ENCODE measurements at places on chromosomes 5 and 9.

- DNase-seq: no peak
Observed at GRCh38 chr5:40165789-40166728, 513.7 kb upstream of the PTGER4 start.

DNA sequence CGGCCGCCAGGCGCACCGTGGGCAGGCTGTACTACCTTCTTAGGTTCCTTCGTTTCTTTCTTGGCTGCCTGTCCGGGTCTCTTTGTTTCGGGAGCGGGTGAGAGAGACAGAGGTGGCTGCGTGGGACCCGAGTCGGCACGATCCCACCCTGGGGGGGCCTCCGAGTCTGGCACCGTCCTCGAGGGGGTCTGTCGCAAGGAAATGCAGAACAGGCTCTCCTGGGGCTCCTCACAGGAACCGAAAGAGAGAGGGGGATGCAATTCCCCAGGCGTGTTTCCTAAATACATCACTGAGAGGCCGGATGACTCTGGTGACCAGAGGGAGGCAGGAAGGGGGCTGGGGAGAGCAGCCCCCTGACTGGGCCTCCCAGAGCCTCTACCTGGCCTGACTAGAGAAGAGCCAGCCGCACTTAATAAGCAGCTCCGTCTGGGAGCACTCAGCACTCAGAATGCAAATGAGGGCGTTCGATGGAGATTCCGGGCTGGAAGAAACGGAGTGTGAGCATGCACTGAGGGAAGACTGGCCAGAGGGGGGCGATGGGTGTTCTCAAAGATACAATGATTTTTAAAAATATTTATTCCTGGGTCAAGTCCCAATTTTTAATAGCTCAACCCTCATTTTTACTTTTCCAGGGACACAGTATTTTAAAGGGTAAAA, 11.7 kb upstream of the INPP5E start:
- DNase-seq: no peak

DNA sequence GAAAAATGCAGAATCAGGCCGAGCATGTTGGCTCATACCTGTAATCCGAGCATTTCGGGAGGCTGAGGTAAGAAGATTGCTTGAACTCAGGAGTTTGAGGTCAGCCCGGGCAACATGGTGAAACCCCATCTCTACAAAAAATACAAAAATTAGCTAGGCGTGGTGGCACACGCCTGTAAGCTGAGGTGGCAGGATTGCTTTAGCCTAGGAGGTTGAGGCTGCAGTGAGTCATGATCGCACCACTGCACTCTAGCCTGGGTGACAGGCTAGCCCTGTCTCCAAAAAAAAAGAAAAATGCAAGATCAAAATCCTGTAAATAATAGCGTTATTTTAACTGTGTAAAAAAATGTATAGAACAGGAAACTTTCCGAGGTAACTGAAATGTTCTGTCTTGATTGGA, 39.4 kb downstream of the RNF44 start:
- DNase-seq: no peak

DNA sequence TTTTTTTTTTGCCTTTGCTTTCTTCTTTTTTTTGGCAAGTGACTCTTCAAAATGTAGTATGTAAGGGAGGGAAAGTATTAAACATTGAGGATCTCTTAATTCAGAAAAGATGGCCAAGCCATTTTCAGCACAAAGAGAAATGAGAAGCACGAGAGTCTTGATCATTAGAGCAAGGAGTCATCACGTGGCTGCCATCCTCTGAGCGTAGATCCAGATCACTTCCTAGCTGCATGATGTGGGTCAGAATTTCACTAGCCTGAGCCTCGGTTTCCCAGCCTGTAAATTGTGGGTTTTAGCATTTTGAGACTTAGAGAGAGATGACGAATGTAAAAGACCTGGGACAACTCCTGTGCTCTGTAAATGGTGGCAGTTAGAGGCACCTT, 312.9 kb downstream of the ARHGEF28 start:
- no peak for DNase-seq

- peak; percentile 69 for DNase-seq
Observed at GRCh38 chr5:140251527-140251973, 51.4 kb downstream of the PFDN1 start.

DNA sequence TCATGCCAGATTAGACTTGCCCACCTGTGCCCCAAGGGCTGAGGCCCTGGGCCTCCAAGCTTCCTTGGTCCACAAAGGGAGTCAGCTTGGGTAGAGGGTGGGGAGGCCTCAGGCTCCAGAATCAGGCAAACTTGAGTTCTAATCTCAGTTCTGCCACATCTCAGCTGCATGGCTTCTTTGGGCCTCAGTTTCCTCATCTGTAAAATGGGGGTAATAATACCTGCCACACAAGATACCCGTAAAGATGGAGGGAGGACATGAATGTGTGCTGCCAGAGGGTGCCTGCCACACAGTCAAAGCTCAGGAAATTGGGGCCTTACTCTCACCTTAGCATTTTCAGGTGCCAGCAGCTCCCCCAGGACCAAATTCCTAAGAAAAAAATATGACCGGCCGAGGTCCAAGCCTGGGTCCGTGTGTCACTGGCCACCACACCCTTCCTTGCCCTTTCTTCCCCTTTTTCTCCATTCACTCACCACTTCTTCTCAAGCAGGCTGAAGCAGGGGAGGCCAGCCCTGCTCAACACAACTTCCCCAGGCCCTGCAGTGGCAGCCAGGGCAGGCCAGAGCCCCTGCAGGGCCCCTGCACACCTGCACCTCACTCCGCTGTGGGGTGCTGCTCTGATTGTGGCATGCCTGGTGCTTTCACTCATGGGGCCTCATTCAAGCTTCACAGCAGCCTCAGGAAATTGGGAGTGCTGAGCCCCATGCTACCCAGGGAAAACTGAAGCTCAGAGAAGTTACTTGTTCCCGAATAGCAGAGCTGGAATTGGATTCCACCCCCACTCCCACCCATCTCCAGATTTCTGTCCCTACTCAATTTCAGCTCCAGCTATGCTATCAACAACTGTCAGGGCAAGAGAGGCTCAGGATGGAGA, 3.9 kb downstream of the RGS14 start:
- no peak for DNase-seq

- no peak for DNase-seq
Observed at GRCh38 chr9:81379655-81380054, 309.7 kb downstream of the TLE1 start.

GRCh38 chr5:95838001-95838520, 15.5 kb upstream of the GLRX start:
- no peak for DNase-seq

DNA sequence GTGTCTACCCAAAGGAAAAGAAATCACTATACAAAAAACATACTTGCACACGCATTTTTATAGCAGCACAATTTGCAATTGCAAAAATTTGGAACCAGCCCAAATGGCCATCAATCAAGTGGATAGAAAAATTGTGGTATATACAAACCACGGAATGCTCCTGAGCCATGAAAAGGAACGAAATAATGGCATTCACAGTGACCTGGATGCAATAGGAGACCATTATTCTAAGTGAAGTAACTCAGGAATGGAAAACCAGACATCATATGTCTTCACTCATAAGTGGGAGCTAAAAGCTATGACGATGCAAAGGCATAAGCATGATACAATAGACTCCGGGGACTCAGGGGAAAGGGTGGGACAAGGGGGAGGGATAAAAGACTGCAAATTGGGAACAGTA, 78.4 kb downstream of the ENC1 start:
- no peak for DNase-seq

DNA sequence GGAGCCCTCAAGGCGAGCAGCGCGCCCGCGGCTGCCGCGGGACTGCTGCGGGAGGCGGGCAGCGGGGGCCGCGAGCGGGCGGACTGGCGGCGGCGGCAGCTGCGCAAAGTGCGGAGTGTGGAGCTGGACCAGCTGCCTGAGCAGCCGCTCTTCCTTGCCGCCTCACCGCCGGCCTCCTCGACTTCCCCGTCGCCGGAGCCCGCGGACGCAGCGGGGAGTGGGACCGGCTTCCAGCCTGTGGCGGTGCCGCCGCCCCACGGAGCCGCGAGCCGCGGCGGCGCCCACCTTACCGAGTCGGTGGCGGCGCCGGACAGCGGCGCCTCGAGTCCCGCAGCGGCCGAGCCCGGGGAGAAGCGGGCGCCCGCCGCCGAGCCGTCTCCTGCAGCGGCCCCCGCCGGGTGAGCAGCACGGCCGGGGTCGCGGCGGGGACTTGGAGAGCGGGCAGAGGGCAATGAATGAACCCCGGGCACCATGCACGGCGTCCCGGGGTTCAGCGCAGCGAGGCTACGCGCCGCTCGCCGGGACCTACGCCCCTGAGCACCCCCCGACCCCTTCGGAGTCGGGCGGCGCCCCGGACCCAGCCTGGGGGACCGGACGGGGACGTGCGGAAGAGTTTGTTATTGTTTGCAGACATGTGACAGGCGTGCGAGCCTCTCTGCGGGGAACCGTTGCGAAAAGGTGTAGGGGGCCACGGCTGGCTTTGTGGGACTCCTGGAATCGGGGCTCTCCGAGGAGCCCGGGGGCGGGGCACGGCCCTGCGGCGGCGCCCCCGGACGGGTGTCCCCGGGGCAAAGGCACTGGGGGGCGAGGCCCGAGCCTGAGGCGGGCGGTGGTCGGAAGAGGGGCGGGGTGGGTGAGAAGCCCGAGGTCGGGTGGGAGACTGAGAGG, 553 bp downstream of the MAP3K1 start:
- DNase-seq: peak; percentile 38

DNA sequence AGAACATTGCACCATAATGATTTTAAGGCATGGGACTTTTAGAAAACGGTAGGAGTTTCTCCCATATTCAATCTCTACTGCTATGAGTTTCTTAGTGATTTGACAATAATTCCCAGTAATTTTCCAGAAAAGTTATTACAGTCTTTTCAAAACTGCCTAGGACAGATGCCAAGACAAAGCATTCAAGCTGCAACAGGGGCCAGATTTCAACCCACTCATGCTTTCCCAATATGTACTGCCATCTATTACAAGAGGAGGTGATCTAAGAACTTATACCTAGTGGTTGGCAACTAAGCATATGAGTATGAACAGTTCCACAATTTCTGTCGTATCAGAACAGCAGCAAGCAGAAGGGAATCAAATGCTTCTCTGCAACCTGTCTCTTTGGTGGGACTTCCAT, 95.1 kb upstream of the TMED7 start:
- no peak for DNase-seq

DNA sequence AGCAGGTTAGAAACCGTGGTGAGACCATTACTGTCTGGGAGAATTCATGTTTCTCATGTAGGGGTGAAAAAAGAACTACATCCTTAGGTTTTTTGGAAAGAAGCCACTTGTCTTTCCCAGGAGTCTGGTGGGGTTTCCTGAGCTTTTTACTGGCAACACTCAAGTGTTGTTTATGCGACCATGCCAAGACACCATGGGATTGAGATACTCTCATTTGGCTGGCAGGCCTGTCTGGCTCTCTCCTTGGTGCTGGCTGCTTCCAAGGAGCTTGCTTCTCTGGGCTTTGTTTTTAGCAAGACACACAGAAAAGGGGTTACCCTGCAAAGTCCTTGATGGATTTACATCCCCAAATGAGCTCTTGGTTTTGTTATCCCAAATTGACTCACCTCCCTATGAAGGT, 80.9 kb upstream of the ISL1 start:
- DNase-seq: no peak

GRCh38 chr5:54624805-54625568, 107.4 kb downstream of the SNX18 start:
- DNase-seq: no peak

DNA sequence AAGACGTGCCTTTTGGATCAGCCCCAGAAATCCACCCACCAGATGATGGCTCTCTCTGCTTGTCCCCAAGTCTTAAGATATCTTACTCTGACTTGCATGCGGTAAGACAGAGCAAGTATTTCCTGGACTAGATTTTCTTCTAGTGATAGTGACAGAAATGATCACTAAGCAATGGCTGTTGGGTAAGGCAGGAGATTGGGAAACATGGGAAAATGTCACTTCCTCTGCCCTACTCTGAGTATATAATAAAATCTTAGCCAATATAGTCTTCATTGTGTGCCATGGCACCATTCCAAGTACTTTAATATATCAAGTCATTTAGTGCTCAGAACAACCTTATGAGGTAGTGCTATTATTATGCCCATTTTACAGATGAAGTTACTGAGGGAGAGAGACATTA, 31.0 kb upstream of the GNA14 start:
- DNase-seq: no peak

DNA sequence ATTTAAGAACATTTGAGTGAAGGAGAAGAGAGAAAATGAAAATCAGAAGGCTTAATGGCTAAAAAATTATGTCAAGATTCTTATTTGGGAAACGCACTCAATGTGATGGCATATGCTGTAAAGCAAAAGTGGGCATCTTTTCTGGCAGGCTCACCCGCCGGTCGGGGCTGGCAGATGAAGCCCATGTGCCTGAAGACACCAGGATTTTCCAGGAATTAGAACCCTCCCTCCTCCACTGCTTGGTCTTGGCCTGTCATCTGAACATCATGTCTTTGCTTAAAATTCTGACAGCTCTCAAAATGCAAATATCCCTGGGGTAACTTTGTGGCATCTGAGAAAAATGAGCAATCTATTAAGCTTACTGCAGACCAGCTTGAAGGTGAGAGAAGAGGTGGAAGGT, 337.9 kb downstream of the IRX1 start:
- no peak for DNase-seq

DNA sequence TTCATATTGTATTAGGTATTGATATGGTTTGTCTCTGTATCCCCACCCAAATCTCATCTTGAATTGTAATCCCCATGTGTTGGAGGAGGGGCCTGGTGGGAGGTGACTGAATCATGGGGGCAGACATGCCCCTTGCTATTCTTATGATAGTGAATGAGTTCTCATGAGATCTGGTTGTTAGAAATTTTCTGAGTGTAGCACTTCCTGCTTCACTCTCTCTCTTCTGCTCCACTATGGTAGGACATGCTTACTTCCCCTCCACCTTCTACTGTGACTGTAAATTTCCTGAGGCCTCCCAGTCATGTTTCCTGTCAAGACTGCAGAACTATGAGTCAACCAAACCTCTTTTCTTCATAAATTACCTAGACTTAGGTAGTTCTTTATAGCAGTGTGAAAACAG, 187.4 kb upstream of the SLC24A2 start:
- no peak for DNase-seq

- DNase-seq: no peak
Observed at GRCh38 chr5:139863361-139863760, 67.8 kb downstream of the PSD2 start.

- peak; percentile 14 for DNase-seq
Observed at GRCh38 chr9:21252721-21253547, 13.1 kb upstream of the IFNA14 start.

DNA sequence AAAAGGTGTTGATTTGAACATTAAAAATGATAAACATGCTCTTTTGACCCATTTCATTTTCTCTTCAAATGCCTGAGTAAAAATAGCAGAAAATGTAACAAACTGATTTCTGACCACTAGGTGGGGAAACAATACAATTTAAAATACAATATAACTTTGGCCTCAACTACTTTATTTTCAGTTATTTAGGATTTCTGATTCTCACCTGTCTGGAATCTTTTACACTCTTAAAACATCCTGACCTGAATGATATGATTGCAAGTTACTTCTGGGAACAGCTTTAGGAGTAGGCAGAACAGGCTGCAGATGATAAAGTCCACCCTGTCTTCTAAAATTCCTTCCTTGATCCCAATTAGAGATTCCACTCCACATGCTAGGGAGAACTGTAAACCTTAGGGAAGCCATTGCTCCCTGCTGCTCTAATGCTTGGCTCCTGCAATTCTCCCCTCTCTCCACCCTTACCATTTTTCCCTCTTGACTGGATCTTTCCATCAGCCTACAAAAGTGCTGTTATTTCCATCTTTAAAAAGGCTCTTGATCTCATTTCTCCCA, 70.3 kb downstream of the FYB1 start:
- no peak for DNase-seq

GRCh38 chr5:61409568-61409967, 77.5 kb downstream of the ZSWIM6 start:
- DNase-seq: peak; percentile 28

GRCh38 chr9:116394070-116394469, 240.5 kb downstream of the PAPPA start:
- no peak for DNase-seq

All from H54 (cell line).